NCI-H2081 treated with DMSO at 0.1 percent for 48 hours (cell line): ENCODE measurements at places on chromosomes 12 and 14.

DNA sequence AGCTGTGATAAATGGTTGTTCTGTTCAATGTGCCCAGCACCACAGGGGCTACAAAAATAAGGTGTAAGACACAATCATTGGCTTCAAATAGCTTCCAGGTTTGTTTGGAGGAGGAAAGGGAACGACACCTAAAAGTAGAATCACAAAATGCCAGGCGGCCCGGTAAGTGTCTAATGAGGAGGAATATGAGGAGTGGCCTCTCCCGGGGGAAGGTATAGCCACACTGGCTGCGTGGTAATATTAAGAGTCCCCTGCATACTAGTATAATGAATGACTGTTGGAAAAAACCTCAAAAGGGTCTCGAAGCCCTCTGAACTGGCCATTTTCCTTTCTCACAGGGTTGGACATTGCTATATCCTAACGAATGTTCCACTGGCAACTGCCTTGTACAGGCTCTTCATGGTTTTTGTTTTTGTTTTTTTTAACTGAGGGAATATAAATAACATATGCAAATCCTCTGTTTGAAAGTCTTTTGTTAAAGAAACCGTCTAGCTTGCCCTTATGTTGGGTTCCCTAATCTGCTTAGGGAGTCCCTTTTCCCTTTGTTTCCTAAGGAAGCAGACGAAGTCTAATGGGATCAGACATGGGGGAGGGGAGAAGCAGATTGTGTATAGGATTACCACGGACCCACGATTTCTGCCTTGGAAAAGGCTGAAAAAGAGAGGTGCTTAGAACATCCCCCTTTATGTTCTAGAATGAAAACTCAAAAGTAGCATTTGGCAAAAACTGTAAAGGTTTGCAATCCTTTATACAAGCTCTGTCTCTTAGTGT, 4.2 kb downstream of the CCDC60 start:
- DNase-seq, result no peak

DNA sequence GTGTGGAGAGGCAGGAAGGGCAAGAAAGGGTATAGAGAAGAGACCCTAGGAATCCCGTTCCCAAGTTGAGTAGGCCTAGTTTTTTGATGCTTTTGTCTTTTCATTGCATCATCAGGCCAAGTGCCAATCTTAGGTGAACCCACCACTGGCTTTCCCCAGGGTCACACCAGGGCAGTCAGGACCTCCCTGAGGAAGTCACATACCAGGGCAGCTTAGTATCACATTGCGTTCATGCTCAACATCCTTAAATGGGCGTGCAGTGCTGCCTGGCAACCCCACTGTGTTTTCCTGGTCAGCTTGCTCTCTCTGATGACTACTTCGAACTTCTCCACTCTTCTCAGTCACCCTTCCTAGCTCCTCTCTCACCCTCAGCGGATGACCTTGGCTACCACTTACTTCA, 9.0 kb downstream of the ASIC1 start:
- no peak for DNase-seq

DNA sequence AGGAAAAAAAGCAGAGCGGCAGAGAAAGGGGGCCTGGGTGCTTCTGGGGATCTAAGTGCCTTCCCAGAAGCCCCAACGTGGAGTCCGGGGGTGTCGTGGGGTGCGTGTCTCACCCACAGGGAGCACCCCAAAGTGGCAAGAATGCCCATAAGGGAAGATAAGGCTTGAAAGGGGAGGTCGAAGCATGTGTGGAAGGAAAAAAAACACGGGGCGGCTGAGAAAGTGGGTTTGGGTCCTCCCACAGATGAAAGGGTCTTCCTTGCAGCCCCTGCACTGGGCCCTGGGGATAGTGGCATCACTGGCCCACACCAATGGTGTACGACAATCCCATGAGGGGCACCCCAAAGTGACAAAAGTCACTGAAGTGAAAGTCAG, 275.5 kb downstream of the ALG10 start:
- no peak for DNase-seq

DNA sequence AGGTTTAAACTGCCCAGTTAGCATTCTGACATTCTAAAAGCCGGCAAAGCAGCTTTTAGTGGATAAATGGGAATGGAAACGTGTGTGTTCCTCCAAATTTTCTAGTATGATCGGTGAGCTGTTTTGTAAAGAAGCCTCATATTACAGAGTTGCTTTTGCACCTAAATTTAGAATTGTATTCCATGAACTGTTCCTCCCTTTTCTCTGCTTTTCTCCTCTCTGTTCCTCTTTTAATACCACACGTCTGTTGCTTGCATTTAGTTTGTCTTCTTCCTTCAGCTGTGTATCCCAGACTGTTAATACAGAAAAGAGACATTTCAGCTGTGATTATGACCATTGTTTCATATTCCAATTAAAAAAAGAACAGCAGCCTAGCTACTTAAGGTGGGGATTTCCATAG, 10.7 kb downstream of the DYRK2 start:
- DNase-seq, result no peak

DNA sequence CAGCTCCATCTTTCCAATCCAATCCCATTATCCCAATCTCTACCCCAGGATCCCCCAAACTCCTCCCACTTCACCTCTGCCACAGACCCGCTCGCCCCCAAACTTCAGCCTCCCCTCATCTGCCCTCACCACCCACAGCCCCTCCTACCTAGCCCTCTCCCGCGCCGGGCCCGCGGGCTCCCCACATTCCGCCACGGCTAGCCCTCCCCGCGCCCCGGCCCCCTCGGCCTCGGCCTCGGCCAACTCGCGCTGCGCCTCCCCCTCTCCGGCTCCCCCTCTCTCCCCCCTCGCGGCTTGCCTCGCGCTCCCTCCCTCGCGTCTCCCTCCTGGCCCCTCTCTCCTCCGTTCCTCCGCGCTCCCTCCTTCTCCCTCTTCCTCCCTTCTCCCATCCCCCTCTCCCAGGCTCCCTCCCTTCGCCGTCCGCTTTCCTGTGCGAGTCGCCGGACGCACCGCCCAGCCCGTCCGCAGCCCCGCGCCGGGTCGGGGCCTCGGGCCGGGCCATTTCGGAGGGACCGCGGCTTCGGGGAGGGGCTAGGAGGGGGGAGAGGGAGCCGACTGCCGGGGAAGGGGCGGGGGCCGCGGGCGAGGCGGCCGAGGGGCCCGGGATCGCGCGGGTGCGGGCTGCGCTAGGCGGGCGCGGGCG, at the start of gene ATN1:
ATN1 (plus strand) TSS at position 581 of the 643 bp plus-strand sequence. CDS start 6,043 bp downstream, outside the sequence.
- DNase-seq, result no peak

GRCh38 chr14:106826833-106827369, 1300.5 kb downstream of the TMEM121 start:
- DNase-seq, result no peak

- DNase-seq, result no peak
Measured at GRCh38 chr14:20001863-20002262, at the start of gene OR4Q2. Gene OR4Q2 (plus strand): TSS chr14:20002163.

DNA sequence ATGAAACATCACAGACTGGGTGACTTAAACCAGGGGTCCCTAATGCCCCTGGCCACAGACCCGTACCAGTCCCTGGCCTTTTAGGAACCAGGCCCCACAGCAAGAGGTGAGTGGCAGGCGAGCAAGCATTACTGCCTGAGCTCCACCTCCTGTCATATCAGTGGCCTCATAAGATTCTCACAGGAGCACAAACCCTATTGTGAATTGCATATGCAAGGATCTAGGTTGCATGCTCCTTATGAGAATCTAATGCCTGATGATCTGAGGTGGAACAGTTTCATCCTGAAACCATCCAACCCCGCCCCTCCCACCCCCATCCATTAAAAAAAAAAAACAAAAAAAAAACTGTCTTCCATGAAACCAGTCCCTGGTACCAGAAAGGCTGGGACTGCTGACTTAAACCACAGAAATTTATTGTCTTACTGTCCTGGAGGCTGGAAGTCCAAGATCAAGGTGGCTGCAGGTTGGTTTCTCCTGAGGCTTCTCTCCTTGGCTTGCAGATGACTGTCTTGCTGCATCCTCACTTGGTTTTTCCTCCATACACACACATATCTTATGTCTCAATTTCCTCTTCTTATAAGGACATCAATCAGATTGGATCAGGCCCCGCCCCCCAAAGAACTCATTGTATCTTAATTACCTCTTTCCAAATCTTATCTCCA, 235.9 kb downstream of the CHST11 start:
- DNase-seq, result no peak

DNA sequence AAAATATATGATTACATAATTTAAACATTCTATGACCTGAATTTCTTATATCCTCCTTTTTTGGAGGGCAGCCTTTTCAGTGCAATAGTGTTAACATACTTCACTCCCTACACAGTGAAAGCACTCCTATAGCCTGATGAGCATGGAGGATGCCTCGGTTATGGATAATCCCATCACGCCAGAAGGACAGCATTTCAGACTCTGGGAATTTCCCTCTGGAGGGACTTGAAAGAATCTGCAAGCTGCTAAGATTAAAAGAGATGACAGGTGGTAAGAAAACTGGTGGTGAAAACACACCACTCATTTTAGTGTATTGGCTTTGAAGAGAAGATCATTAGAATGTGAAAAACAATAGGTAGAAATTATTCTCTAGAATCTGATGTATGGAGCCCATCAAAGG, 99.3 kb upstream of the LMNTD1 start:
- DNase-seq, result no peak

DNA sequence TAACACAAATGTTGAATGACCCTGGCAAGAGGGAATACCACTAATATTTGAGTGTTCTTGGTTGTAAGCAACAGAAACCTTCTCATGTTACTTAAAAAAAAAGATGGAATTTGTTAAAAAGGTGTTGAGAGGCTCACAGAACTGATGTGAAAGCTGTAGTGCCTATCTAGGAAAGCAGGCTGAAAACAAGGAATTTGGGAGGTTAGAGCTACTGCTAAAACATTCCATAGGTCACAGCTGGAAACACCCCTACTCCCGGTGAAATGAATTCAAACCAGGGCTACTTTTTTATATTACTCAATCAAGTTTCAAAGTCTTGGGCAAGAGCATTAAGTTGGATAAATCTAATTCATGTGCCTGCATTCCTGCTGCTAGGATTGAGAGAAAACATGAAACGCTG, 104.1 kb downstream of the SLC35F4 start:
- no peak for DNase-seq

DNA sequence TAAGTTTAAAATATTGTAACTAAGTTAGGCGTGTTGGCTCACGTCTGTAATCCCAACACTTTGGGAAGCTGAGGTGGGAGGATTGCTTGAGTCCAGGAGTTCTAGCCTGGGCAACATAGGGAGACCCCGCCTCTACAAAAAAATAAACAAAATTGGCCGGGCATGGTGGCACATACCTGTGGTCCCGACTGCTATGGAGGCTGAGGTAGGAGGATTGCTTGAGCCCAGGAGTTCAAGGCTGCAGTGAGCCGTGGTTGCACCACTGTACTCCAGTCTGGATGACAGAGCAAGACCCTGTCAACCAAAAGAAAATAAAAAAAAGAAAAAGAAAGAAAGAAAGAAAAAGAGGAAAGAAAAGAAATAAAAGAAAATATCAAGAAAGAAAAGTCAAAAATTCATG, 72.5 kb downstream of the TSPAN11 start:
- no peak for DNase-seq

DNA sequence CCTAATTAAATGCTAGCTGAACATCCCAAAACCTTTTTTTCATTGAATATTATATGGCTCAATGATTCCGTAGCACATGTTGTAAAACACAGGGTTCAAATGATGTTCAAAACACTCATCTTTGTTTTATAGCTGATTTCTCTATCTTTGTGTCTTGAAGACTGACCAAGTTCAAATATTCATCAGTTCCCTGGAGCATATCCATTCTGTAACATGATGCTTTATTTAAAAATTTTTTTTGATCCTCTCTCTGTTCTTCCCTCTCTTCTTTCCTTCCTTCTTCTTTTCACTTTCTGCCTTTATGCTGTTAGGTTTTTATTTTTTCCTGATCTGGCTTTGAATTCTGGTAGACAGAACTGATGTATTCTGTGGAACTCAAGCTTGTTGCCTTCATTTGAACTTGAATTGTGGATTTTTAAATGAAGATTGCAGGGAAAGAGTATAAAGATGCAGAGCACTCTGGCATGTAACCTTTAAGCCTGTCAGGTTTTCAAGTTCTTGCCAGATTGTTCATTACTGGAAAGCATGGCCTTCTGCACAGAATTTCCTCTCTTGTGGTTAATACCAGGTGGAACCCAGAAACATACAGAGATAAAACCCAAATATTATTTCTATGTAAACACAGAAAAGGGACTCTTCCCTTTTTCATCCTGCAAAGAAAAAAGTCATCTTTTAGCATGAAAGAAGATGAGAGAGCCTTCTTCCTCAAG, 39.5 kb downstream of the PROX2 start:
- no peak for DNase-seq

DNA sequence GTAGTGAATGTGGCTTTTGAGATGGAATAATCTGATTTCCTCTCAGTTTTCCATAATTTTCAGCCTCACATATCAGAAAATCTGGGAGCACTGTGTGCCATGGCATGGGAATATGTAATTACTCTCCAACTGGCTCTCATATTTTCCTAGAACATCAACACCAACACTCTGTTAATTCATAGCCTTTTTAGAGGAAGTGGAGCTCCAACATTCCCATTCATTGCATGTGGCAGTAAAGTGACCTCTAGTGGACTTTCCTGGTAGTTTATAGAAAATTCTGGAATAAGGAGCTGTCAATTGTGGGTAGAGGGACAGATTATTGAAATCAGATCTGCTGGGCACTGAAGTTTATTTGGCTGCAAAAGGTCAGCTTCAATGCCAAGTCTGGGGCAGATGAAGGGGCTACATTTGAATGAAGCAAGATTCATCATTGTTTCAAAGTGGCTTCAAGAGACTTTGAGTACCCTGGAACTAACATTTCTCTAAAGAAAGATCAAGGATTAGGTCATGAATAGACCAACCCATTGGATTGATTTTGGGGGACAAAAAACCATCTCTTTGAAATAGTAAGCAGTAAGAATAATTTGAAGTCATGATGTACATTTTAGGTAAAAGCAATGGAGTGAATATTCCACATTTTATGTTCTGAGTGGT, 23.6 kb upstream of the USP44 start:
- DNase-seq, result peak; percentile 2

DNA sequence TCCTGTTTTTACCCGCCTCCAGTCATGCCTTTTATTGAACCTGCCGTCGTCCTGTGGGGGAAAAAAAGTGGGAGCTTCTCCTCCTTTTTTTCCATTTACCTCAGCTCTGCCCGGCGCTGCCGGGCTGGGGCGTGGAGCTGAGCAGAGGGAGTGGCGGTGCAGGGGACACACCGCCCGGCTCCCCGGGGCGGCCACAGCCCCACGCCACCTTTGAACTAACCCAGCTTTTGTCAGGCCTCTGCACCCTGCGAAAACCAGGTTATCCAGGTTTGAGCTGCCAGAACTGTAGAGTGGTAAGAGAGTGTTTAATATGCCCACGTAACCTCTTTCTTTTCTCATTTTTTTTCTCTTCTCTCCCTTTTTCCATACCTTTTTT, 161.0 kb upstream of the FKBP4 start:
- no peak for DNase-seq

DNA sequence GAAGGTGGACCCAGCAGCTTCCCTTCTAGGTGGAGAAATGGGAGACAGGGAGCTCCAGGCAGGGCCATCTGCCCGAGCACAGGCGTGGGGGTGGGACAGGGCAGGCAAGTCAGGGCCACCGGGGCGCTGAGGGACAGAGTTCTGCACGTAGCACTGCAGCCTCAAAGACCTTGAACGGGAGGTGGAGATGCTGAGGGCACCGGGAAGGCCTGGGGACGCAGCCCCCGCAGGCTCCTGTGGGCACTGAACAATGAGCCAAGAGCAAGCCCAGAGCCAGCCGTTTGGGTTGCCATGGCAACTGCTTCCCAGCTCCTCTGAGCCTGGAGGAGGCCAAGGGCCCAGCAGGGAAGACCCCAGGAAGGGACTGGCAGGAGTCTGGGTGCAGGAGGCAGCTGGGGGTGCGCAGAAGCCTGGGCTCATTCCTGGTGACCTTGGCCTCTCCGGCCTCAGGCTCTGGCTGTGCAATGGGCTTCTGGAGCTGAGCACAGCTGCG, 3.4 kb downstream of the LBHD2 start:
- no peak for DNase-seq
